DND-41 (cell line): ENCODE measurements at places on chromosomes 1 and 21.

- peak; percentile 80 for DNase-seq
Measured at GRCh38 chr1:26275580-26276431, 4.1 kb upstream of the SH3BGRL3 start.

GRCh38 chr1:207440626-207441025 lies 13.5 kb upstream of the CR2 start:
- no peak for DNase-seq

- no peak for DNase-seq
Measured at GRCh38 chr1:87435484-87435883, 106.8 kb downstream of the LMO4 start.

- no peak for DNase-seq
Measured at GRCh38 chr1:26794391-26794790, 6.6 kb downstream of the PIGV start.

- DNase-seq, result no peak
Measured at GRCh38 chr1:240672132-240672811, 60.3 kb upstream of the GREM2 start.

DNA sequence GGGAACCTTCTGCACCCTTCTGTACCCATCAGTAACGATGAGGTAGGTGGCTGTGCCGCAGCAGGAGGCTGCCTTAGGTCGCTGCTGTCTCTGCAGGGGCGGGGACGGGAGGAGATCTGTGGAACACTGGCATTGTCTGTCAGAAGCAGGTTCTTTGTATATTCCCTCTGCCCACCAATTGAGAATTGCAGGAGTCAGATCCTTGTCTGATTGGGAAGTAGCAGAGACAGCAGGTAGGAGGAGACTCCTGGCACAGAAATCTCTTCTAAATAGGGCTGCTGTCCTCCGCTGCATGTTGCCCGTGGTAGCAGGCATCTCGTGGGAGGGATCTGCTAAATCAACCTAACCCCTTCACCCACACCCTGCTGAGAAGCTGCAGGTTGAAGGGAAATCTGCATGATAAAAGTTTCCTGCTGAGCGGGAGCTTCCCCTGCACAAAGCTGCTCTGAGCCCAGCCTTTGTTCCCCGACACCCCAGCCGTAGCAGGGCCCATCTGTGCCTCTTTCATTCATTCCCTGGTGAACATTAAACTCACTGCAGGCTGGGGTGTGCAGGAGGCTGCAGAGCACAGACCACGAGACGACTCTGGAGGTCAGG lies 15.9 kb downstream of the SARS1 start:
- DNase-seq, result no peak

DNA sequence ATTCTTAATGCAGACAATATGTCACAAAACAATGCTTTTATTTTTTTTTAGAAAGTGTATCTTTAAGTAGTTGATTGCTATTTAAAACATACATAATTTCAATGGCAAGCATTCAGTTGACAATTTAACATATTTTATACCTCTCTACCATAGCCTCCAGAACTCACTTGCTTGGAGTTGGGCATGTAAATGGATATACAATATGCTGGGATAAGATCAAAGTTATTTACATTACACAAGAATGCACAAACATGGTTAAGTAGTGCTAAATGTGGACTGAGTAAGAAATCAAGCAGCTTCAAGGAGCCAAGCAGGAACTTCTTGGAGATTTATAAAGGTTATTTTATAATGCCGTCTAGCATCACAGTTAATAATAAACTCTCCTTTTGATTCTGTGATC lies 17.0 kb downstream of the CLCA4 start:
- no peak for DNase-seq

DNA sequence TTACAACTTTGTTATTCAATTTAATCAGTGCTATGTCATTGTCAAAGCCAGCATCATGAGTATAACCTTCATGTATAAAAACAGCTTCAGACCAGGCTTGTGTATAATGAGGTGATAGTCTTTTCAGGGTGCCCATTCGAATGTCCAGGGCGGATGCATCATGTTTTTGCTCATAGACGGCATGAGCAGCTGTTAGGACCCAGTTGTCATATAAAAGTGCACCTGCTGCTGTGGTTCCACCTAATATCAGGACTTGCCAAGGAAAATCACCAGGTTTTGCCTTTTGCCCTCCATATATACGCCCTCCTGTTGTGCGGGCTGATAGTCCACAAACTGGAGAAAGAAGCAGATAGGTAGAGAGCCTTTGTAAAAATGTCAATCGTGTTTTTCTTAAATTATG lies 14.9 kb downstream of the TARDBP start:
- DNase-seq, result no peak

DNA sequence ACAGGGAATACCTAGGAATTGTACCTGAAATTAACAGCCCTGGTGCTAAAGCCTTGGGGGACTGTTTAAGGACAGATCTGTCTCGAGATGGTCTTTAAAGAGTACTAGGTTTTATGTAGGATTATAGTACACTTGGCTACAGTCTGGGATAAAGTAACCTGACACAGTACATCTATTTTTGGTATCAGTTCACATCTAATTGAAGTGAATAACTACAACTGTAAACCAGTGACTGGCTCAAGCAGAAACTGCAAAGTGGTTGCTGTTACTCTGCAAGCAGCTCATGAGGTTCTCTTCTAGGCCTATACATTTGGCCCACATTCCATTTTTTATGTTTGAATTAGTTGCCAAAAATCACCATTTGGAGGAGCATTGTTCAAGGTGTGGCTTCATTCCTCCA lies 320.8 kb upstream of the USP25 start:
- no peak for DNase-seq

DNA sequence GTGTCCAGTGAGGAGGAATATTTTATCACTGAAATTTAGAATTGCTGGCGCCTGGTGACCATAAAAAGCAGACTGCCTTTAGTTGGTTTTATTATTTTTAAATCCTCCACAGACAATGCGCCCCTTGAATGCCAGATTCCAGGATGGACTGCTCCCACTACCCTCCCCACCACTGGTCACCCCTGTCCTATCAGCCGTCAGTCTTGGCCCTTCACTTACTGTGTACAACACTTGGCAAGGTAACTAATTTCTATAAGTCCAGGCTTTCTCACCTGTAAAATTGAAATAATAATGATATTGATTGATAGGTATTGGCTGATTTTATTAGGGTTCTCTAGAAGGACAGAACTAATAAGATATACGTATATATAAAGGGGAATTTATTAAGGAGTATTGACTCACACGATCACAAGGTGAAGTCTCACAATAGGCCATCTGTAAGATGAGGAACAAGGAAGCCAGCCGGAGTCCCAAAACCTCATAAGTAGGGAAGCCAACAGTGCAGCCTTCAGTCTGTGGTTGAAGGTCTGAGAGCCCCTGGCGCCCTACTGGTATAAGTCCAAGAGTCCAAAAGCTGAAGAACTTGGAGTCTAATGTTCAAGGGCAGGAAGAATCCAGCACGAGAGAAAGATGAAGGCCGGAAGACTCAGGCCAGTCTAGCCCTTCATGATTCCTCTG lies 17.8 kb downstream of the RHEX start:
- DNase-seq, result no peak

- no peak for DNase-seq
Measured at GRCh38 chr1:33366762-33367484, 46.0 kb upstream of the A3GALT2 start.

GRCh38 chr1:160108888-160109662 lies 6.5 kb upstream of the ATP1A2 start:
- DNase-seq, result peak; percentile 52

DNA sequence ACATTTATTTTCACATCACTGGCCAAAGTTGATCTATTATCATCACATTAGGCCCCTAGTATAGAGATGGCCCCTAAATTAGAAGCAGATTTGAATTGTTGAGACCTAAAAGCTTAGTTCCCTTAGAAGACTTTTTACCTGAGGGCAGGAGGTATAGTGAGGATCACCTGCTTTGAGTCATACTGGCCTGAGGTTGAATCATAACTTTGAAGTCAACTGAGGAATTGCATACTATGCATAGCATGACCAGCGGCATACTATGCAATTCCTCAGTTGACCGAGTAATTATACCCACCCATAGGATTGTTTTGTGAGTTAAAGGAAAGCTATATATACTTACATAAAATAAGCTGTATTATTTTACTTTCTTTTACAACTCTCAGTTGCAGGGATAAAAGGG lies 50.3 kb upstream of the DPH5 start:
- no peak for DNase-seq

- DNase-seq, result no peak
Measured at GRCh38 chr1:56688522-56689026, 43.5 kb downstream of the PRKAA2 start.

DNA sequence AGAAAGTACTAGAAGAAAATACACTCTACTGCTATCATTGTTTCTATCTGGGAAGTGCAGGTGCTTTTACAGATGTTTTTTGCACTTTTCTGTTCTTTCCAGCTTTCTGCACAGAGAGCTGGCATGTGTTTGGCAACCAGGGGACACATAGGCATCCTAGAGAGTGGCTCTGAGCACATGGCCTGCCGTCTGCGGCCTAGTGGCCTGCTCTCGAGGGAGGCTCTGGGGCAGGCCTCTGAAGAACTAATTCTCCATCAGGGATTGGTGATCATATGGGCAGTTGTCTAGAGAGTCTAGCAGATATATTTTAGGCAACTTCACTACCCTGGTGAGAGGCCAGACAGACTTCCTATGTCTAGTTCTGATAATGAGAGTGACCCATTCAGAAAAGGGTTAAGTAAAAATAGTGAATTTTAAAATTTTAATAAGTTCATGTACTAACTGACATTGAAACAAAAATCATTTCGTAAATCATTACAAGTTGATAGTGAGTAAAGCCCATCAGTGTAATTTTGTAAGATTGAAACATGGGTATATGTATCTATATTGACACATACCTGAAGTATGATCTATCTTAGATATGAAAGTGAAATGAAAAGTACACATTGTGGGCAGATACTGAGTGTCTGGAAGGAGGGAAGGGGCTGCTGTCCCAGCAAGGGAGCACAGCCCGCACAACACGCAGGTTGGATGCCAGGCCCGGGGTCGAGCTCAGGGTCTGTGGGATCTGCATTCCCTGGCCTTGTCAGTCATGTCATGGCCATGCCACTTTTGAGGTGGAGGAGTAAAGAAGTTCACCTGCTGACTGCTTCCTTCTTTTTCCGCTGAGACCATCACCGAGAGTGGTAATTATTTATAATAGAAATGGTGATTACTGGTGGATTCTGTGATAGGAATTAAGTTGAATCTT lies 79.8 kb downstream of the PCBP3 start:
- DNase-seq, result no peak

DNA sequence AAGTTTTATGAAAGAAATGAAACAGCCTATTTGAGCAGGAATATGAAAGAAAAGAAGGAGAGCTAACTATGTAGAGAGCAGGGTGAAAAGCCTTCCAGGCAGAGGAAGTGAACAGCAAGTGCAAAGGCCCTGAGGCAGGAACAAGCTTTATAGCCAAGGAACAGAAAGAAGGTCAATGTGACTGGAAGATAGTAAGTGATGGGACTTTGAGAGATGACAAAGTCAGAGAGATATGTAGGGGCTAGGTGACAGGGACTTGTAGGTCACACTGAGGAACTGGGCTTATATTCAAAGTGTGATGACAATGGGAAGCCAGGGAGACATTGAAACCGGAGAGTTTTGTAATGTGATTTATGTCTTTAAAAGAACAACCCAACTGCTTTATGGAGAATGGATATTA lies 18.9 kb downstream of the PRRX1 start:
- no peak for DNase-seq

DNA sequence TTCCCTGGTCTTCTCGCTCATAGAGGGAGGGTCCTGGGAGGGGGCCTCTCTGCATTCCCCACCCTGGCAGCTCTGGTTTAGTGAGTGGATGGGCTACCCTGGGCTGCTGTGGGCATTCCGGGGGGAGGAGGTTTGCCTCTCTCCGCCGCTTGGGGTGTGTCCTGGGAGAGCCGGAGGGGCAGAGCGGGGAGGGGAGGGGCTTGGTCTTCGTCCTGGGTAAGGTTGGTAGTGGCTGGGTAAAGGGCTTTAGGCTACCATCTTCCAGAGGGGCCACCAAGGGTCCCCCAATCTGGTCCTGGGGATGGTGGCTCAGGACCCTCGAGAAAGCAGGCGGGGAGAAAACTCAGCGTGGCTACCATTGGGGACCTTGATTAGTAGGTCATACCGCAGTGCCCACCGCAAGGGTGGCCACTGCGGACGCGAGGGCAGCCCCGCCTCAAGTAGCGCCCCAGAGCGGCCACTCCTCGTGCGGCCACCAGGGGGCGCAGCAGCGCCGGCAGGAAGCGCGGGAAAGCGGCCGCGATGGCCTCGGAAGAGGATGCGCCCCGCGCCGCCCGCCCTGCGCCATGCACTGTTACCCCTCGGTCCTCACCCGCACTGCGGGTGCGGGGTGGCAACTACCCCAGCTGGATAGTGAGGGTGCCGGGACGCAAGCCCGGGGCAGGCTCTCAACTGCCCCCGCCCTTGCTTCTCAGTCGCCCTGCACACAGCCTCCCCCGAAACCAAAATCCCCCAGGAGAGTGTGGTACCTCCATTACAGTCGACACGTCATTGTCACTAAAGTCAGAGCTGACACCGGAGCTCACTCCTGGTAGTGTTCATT lies 44.1 kb upstream of the SLC25A33 start:
- DNase-seq, result peak; percentile 72

DNA sequence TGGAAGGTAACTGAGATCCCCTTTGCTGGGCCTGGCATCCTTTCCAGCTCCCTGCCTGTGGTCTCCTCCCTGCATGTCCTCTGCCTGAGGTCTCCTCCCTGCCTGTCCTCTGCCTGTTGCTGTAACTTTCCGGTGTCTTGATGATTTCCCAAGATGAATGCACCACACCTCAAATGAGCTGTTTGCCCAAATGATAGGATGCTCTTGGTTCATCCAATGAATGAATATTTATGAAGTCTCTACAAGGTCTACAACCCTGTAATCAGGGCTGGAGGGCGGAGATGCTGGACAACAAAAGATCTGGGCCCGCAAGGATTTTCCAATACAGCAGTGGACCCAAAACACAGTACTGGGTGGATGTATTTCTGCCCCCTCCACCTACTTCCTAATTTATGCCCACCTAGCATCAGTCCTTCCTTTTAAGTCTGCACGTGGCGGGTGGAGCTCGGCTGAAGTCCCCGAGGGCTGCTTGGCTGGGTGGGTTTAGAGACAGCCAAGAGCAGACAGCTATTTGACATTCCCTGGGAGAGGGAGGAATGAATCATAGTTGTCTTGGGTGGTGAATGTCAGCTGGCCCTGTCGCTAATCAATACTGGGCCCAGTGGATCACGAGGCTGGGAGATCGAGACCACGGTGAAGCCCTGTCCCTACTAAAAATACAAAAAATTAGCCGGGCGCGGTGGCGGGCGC lies 60.3 kb upstream of the GRHL3 start:
- DNase-seq, result no peak

DNA sequence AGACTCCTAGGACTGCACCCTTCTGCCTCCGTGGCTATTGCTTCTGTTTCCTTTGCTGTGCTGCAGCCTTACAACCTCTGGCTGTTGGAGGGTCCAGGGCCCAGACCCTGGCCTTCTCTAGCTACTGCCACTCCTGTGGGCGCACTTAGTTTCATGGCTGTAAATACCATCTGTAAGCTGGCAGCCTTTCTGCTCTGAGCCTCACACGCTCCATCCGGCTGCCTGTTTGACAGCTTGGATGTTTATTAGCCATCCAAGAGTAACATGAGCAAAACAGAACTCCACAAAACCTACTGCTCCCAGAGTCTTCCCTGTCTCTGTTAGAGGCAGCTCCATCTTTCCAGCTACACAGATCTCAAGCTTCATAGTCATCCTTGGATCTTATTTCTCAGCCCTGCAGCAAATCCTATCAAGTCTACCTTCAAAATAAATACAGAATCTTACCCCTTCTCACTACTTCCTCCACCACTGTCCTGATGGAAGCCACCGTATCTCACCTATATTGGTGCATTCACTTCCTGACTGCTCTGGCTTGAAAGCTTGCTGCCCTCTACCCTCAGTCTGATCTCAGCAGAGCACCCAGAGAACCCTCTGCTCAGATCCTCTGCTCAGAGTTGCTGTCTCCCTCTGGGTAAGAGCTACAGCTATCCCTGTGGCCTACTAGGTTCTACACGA lies 19.1 kb downstream of the SLC25A33 start:
- DNase-seq, result no peak

- no peak for DNase-seq
Measured at GRCh38 chr1:3674100-3675094, 22.1 kb downstream of the TP73 start.
